ENCODE measurements at places on chromosomes 7 and 10.
A peak's percentile ranks its signal among the peaks of the same experiment; 100 is the strongest.

- DNase-seq, result no peak
Observed at GRCh38 chr10:113414543-113414942, 138.3 kb upstream of the HABP2 start.

GRCh38 chr10:126130271-126130710 is 233.9 kb downstream of the FANK1 start:
- no peak for DNase-seq

DNA sequence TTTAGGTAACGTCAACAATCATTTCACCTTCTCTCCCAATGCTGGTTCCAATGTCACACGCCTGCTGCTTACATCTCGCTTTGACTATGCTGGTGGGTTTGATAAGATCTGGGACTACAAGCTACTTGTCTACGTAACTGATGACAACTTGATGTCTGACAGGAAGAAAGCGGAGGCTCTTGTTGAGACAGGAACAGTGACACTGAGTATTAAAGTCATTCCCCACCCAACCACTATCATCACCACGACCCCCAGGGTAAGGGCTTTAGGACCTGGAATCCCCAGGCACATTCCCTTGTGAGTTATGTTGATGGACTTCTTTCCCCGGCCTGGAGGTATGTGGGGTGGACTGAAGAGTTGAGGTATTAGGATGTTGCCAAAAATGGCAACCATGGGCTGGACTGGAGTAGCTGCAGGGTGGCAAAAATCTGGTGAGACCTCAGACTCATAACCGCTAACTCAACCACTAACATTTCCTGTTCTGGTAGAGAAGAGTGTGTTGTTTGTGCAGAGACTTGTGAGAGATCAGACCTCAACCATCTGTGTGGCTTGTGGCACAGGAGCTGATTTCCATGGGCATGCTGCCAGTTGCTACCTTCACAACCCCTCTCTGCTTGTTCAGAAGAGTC is 59.2 kb downstream of the CDHR3 start:
- DNase-seq, result no peak

DNA sequence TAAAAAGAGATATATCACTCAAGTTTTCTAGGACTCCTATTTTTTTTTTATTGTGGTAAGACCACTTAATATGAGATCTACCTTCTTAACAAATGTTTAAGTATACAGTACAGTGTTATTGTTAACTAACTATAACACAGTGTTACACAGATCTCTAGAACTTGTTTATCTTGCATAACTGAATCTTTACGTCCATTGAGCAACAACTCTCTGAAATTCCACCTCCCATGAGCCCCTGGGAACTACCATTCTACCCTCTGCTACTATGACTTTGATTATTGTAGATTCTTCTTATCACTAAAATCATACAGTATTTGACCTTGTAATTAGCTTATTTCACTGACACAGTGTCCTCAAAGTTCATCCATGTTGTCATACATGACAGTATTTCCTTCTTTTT is 22.5 kb upstream of the REEP3 start:
- no peak for DNase-seq

GRCh38 chr10:69464801-69465401 is 13.6 kb downstream of the TSPAN15 start:
- DNase-seq, result no peak

- DNase-seq, result no peak
Observed at GRCh38 chr10:31771331-31771831, 157.2 kb downstream of the ARHGAP12 start.

DNA sequence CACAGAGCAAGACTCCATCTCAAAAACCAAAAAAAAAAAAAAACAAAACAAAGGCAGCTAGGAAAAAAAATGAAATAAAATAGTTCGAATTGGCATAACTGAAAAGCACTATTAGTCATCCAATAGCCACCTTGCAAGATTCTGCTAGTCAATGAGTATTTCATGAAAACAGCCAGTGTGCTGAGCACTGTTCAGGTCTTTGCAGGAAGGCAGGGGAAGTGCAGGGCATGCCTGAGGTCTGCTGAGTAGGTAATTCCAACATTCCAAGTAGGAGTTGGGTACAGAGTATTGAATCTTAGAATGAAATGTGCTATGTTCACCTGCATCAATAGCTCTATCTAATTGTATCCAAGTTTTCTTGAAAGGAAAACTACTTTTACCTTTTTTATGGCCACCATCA is 22.9 kb downstream of the ABRAXAS2 start:
- DNase-seq, result no peak

DNA sequence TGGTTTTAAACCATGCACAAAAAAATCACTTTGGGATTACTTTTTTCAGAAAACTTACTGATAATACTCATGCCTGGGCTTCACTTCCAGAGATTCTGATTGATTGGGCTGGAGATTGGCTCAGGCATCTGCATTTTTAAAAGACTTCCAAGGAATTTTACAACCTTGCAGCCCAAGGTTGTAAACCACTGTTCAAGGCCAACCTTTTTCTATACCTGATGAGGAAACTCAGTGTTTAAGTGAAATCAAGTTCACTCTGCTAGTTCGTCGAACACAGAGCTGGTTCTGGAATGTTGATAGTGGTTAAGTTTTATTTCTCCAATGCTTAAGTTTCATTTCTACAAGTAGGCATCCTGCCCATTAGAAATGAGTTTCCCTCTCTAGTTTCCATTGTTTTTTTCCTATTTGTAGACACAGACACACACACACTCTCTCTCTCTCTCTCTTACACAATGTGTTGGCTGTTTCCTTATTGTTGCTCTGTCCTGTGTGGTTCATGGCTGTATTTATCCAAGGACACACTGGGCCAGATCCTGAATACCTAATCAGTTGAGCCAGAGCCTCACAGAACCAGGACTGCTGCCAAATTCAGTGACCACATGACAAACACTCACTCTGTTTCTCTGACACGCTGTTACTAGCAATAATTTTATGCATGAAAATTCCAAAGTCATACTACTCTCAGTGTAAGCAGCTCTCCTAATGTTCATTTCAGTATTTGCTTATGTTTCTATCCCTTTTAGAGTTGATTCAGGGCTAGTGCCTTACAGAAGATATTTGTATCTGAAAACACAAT is 3.7 kb upstream of the IFIT1B start:
- peak; percentile 92 for DNase-seq

DNA sequence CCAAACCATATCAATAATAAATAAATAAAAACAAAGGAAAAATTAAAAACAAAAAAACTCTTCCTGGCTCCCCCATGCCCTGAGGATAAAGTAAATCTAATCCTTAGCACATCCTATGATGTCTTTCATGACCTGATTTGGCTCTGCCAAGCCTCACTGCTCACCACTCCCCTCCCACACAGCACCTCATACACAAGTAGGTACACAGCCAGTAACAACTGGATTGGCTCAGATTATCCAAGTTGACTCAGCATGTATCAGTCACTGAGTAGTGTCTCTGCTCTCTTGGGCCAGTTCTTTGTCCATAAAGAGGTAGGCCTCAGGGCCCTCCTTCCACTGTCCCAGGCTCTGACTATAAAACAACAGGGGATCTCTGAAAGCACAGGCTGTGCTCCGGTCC is 99.6 kb downstream of the STRA8 start:
- DNase-seq, result peak; percentile 50

GRCh38 chr10:22685926-22686325 is 28.5 kb downstream of the PIP4K2A start:
- DNase-seq, result no peak

DNA sequence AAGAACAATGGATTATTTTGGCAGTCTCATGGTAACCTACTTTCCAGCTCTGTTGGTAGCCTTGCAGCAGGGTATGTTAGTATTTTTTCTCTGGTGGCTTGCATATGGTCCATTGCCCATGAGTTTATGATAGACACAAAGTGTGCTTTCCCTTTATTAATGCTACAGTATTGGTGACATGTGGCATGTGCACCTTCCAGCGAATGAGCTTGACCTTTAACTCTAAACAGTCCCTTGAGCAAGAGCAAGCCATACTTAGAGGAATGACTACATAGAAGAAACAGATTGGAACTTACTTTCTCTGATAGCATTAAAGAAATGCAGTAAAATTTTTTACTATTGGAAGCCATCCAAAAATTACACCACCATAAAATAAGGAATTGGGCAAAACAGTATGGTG is 73.9 kb downstream of the VTI1A start:
- DNase-seq, result no peak

DNA sequence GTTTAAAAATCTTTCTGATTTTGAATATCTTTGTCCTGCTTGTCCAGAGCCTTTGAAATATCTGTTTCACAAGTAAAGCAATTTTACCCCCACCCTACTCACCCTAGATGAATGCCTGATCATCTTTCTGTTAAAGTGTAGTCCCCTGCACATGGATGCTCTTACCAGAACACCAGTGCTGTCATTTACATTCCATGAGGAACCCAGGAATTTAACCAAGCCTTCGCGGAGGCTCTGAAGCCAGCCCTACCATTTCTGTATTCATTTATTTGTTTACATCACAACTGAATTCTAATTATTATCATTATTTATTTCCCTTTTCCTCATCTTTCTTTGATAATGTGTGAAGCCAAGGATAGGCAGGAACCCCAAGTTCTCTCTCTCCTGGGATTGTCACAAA is 167.8 kb upstream of the MYO3A start:
- no peak for DNase-seq

- DNase-seq, result peak; percentile 8
Observed at GRCh38 chr7:146146831-146147486, 30.4 kb downstream of the CNTNAP2 start.

GRCh38 chr7:66886152-66886551 is 34.9 kb upstream of the TMEM248 start:
- DNase-seq, result no peak

GRCh38 chr7:2180081-2180480 is 52.7 kb downstream of the MAD1L1 start:
- DNase-seq, result no peak

- DNase-seq, result peak; percentile 64
Observed at GRCh38 chr7:38863601-38864291, 45.2 kb downstream of the VPS41 start.

- DNase-seq, result no peak
Observed at GRCh38 chr10:79324032-79324695, 23.1 kb upstream of the PPIF start.

GRCh38 chr10:86979296-86979818 is 11.1 kb downstream of the ADIRF start:
- DNase-seq, result no peak

DNA sequence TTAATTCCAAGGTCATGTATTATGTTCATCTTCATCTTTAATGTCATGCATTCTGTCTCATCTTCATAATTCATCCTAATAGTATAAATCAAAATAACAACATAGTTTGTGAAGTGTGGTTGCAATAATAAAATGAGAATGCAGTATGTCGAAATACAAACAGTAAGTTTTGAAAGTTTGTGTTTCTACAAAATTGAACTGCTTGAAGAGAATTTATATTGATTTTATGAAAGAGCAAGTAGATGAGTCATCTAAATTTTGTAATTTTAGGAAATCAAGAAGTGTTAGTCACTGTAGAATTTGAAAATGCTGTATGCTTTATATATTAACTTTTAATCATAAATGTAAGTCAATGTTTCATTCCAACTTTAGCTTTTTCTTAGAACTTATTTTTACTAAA is 190.5 kb upstream of the PPP1R3A start:
- DNase-seq, result no peak

- DNase-seq, result no peak
Observed at GRCh38 chr7:116165717-116166116, 44.6 kb upstream of the TES start.

DNA sequence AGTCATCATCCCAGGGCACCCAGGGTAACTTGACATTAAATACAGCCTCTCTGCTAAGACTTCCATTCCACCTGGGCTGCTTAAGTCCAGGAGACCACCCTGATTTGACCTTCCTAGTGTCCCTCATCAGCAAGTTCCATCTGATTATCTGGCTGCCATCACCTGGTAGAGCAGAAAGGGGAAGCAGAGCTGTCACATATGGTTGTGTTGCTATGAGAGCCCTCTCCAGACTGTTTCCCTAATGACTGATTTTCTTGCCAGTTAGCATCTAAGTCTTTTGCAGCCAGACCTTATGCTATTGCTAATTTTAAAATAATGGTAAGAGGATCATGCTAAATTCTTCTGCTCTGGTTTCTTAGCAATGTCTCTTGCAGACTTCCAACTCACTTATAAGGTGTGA is 38.7 kb downstream of the KCNH2 start:
- DNase-seq, result no peak

- DNase-seq, result no peak
Observed at GRCh38 chr10:86905429-86905828, 52.0 kb downstream of the MMRN2 start.

GRCh38 chr10:29227201-29227600 is 61.7 kb upstream of the LYZL1 start:
- no peak for DNase-seq

GRCh38 chr10:126977216-126977615 is 72.0 kb downstream of the DOCK1 start:
- no peak for DNase-seq

- no peak for DNase-seq
Observed at GRCh38 chr7:147136352-147136751, 1019.8 kb downstream of the CNTNAP2 start.

DNA sequence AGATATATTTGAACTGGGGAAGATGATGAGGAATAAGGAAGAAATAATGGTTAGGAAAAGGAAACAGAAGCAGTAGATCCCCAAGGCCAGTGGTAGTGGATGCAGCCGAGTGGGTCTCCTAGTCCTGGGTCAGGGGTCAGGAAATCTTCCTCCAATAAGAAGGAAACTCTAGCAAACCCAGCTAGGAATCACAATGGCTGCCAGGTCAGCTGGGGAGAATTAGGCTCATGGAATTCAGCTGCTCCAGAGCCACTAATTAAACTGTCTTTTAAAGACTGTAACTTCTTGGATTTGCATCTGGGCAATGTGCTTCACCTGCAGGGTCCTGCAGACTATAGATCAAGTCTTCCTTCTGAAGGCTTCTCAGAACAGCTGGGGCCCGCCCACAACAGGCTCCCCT is 644.4 kb downstream of the KCNMA1 start:
- no peak for DNase-seq

DNA sequence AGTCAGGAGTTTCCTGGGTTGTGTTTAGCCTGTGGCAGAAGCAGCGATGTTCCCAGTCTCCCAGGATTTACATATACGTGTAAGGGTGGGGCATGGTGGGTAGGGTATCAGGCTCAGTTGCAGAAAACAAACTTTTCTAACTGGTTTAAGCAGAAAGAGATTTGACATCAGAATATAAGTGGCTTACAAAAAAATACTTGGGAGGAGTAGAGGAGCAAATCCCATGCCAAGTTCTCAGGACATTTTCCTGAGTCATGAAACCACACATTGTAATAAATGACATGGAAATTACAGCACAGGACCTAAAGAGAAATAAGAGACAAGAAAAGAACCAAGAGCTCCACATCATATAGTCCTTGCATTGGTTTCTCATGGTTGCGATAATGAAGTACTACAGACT is 26.2 kb upstream of the FRMD4A start:
- peak; percentile 32 for DNase-seq

GRCh38 chr10:124532106-124532641 is 70.6 kb downstream of the LHPP start:
- DNase-seq, result no peak

- peak; percentile 23 for DNase-seq
Observed at GRCh38 chr7:83655951-83656556, 7.1 kb upstream of the SEMA3E start.

Data from Caki2 (cell line).